GM23338 (cell line): ENCODE measurements at places on chromosomes 2 and 18.

DNA sequence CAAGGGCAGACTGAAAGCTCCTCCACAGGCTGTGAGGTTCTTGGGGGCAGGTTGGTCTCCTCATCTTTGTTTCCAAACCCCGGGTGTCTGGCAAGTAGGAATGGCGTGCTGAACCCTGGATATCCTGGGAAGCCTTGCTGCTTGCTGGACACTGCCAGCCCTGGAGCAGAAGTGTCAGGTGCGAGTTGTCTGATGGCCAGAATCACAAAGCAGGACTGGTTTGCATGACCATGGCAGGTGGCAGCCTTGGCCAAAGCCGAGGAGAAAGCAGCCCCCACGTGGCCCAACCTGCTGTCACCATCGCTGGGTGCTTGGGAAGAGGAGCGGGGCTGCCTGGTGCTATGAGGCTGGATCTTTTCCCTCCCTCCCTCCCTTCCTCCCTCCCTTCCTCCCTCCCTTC lies 309.5 kb upstream of the HS6ST1 start:
- no peak for DNase-seq

DNA sequence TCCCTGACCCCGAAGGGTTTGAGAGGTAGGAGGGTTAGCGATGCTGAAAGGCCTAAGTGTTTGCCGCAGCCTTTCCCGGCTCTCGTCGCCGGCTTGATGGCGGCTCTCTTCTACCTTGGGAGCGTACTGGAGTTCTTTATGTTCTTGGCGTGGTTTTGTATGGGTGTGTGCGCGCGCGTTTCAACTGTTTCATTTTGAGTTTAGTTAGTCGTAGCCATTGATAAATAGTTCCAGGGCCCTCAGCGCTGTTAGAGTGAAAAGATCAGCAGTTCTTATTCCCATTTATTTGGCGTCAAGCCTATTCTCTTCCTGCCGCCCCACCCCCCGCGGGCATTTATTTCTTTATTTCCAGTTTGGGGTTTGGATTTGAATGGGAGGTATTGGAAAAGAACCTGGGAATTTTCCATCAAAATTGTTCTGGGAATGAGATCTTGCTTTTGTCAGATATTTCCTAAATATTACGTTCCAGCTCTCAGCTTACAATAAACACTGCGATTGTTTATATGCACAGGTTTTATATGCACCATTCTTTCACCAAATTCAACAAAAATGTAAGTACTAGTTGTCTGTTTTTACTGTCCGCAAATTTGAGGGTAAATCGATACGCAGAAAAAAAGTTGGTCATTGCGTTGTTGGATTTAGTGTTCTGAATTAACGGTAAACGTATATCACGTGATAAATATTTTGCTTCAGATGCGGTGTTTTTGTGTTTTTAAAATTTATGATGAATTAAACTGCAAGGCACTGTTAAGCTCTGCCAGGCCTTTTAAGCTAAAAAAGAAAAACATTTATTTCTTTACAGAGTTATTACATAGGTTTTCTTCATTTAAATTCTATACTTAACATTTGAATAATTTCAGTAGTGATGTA lies 954 bp downstream of the CCNT2 start:
- no peak for DNase-seq

- no peak for DNase-seq
Measured at GRCh38 chr2:75801234-75801982, 90.7 kb upstream of the GCFC2 start.

DNA sequence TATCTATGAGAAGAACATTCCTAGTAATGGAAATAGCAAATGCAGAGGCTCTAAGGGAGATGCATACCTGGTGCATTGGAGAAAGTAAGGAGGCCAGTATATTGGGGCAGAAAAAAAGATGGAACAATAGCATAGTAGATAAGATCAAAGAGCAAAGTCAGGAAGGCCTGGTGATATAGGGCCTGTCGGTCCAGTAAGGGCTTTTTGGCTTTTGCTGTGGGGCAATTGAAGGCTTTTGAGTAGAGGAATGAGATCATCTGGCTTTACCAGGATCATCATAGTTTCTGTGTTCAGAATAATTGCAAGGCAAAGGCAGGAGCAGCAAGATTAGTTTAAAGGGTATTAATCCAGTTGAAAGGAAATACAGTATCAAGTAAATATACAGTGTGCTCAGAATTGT lies 111.8 kb downstream of the EHBP1 start:
- DNase-seq, result no peak

GRCh38 chr2:66202586-66202985 lies 232.3 kb upstream of the MEIS1 start:
- no peak for DNase-seq

DNA sequence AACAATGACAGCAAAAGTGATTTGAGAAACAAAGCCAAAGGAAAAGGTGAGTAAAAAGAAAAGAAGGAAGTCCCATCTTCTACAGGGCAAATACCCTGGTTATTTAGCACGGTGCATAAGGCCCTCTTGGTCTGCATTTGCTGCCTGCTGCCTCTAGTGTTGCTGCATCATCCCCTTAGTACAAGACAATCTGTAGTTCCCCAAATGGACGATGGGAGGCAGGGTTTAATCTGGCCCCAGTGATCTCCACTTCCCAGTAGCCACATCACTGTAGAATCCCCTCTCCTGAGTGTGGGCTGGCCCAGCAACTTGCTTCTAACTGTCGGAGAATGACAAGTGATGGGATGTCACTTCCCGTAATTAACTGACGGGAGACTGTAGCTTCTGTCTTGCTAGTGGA lies 85.1 kb downstream of the CTAGE1 start:
- DNase-seq, result peak; percentile 84
